BJ (cell line): ENCODE measurements at places on chromosomes 12 and 14.

DNA sequence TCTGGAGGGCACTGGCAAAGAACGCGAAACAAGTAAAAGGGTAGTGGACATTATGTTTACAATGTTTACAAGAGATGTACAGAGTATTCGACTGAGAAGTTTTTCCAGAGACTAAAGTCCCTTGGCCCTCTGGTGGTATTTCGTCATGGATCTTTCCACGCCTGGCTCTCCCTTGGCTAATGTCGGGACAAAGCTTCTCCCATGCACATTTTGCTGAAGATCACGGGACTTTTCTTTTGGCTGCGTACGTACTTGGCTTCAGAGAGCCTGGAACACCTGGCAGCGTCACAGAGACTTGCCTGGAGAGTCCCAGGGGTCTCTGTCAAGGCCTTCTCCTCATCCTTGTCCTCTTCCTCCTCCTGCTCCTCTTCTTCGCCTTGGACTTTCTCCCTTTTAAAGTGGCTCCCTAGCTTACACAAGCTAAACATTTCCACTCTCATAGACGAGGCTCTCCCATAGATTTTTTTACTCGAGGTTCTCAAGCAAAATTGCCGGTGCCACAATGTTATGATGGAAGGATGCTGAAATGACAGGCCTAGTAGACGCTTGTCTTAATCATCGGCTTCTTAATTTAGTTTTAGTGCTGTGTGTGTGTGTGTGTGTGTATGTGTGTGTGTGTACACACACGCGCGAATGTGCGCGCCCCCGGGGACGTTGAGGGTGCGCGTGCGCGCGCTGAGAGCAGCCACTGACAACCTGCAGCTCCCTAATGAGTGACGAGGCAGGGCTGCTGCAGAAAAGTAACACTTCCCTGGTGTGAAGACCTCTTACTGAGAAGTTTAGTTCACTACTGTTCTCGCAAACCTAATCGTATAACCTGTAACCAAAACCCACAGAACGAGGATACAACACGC is 4.9 kb upstream of the FOXG1 start:
- no peak for DNase-seq

DNA sequence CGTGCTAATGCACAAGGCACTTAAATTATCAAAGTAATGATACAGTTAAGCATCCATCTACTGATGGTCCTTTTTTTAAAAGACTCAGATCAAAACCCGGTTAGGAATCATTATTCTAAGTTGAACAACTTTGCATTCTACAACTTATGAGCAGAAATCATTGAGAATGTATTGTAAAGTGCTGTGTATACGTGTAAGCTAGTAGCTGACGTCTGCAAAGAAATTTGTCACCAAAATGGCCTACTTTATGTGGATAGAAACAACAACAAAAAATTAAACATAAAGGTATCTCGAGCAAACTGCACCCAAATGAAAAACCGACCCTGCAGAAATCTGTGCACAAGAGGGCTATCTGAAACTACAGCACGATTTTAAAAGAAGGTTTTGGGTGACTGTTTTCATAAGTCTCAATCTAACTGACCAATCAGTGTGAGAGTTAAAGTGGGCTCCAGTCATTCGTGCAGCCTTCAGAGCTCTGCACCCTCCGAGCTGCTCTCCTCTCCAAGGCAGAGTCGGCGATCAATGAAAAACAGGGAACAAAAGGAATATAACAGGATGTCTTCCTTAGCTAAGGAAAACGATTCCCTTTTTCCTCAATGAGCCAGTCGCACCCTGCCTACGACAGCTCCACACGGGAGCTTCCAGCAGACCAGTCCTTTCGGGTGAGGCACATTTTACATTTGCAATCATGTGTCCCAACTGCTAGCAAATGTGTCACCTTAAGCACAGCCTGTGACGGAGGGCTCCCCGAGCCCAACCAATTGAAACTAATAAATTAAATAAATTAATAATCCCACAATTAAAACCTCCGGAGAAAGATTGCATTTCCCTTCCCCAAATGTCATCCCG is 200.7 kb upstream of the FOXN3 start:
- DNase-seq: no peak

DNA sequence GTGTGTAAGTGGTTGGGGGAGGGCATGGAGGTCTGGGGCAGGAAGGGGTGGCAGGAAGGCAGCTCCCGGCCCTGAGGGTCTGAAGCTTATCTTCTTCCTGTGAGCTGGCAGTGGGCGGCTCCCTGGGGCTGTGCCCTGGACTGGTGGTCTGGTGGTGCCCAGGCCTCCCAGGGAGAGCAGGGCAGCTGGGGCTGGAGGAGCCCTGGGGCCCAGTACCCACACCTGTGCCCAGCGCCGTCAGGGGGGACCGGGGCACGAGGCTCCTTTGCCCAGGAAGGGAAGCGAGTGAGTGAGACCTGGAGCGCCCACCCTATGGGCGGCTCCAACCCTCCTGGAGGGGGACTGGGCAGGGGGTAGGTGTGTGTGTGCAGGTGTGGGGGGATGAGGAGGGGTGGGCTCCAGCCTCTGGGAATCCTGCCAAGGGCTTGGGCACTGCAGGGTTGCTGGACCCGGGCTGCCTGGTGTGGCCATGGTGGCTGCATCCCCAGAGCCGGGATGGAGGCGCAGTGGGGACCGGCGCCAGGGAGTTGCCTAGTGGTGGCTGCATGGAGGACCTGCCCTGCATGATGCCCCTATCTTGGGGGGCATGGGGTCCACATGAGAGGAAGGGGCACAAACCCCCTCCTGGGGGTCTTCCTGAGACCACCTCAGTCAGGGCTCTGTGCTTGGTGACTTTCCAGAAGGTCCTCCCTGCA is 353.6 kb downstream of the TMEM121 start:
- no peak for DNase-seq

GRCh38 chr12:114866331-114866730 is 182.4 kb upstream of the TBX3 start:
- no peak for DNase-seq

DNA sequence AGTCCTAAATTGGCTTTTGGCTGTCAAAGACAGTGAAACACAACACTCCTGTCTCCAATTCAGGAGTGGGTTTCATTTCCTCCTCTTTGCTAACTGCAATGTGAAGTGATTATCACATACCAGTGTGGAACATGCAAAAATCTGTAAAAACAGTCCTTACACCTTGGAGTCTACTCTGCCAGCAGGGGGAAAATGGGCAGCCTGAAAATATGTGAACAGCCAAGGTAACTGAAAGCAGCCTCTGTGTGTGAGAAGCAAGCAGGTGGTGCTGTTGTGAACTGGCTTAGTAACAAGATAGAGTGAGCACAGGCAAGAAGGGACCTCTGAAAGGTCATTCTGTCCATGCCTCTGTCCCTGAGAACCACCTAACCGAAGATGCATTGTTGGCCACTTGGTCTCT is 6.0 kb downstream of the PRMT8 start:
- no peak for DNase-seq

DNA sequence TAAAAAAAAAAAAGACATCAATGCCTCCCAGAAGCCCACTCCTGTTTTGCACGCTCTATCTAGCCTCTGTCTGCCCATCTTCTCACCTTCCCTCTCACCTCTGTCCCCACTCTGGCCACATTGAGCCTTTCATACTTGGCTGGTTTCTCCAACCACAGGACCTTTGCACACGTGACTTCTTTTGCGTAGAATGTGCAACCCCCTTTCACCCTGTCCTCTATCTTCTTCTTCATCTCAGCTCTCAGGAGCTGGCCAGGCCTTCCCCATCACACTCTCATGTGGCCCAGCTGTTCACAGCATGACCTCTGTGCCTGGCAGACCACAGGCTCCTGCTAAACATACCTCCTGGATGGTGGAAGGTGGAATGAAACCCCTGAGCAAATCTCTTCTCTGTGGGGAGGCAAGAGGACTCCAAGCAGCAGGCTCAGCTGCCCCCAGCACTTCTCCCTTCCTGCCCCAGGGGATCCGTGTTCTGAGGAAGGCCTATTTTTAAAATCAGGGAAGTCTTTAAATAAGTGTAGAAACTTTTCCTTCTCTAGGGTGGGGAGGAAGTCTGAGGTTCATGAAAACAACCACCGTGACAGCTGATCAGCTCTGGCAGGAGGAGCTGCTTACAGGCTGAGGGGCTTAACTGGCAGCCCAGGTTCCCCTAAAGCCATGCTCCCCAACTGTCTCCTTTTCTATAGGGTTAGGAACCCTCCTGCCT is 11.6 kb downstream of the HVCN1 start:
- no peak for DNase-seq

GRCh38 chr12:65598688-65599087 is 225.6 kb upstream of the HMGA2 start:
- no peak for DNase-seq

- DNase-seq: peak; percentile 48
Measured at GRCh38 chr12:72295744-72296143, 23.6 kb downstream of the TRHDE start.

DNA sequence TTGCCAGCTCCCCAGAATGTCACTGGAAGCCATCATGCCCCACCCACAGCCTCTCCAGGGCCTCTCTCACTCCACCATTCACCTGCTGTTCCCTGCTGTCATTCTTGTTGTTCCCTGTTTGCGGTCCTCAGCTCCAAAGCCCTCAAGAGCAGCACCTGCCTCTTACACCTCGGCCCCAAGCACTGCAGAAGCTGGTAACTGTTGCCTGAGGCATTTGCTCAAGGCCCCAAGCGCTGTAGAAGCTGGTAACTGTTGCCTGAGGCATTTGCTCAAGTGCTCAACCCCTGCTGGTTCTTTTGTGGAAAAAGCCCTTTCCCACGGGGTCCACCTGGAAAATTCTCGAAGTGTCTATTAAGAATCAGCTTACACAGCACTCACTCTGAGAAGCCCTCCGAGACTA is 78.0 kb downstream of the ARL6IP4 start:
- no peak for DNase-seq

DNA sequence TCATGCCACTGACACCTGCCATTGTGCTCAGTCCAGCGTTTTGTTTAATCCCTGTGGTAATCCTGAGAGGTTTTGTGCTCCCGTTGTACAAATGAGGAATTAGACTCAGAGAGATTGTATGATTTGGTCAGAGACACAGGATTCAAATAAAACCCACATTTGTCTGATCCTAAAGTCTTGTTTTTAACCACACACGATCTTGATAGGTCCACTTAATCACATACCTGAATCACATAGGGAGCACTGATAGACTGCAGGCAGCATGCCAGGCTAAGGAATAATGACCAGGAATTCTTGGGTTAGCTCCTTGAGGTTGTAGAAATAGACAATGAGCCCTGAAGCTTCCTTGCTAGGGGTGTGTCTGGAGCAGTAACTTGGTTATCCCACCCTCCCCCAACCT is 202.6 kb upstream of the RGS6 start:
- no peak for DNase-seq

- no peak for DNase-seq
Measured at GRCh38 chr14:21860172-21860571, 186.6 kb upstream of the OR4E1 start.

DNA sequence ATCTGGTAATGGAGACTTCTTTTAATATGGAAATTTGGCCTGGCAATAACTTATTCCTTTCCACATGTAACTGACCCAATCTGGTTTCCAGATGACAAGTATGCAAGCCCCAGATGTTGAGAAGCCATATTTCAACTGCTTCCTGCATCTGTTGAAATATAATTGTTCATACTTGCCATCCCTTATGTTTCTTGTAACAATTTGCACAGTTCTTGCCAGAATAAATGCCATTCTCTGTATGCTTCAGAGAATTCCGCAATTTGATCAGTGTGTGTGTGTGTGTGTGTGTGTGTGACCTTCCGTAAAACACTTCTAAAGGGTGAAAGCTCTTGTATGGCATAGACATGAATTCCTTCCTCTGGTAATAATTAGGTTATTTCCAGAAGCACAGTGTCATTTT is 1.8 kb upstream of the CLEC2A start:
- DNase-seq: peak; percentile 9

DNA sequence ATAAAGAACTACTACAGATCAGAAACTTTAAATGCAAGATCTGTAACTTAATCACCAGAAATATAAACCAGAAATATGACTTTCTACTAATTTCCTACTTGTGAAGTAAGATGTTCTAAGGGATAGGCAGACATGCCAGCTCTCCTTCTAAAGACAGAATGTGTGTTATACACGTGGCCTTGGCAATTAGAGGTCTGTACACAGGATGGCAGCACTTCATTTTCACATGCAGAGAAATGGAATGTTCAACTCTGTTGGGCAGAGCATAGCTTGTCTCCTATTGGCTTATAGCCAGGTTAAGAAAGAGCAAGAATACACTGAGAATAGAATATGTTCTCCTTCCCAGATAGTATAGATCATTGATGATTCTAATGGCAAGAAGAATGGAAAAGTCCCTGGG is 403.8 kb downstream of the DAD1 start:
- DNase-seq: no peak

- DNase-seq: no peak
Measured at GRCh38 chr12:3920351-3921150, 47.4 kb upstream of the PARP11 start.

GRCh38 chr12:19764408-19764807 is 325.1 kb downstream of the AEBP2 start:
- DNase-seq: no peak

GRCh38 chr12:121975021-121975420 is 46.7 kb upstream of the BCL7A start:
- no peak for DNase-seq

GRCh38 chr14:34502545-34503225 is 36.8 kb downstream of the EAPP start:
- DNase-seq: peak; percentile 12

DNA sequence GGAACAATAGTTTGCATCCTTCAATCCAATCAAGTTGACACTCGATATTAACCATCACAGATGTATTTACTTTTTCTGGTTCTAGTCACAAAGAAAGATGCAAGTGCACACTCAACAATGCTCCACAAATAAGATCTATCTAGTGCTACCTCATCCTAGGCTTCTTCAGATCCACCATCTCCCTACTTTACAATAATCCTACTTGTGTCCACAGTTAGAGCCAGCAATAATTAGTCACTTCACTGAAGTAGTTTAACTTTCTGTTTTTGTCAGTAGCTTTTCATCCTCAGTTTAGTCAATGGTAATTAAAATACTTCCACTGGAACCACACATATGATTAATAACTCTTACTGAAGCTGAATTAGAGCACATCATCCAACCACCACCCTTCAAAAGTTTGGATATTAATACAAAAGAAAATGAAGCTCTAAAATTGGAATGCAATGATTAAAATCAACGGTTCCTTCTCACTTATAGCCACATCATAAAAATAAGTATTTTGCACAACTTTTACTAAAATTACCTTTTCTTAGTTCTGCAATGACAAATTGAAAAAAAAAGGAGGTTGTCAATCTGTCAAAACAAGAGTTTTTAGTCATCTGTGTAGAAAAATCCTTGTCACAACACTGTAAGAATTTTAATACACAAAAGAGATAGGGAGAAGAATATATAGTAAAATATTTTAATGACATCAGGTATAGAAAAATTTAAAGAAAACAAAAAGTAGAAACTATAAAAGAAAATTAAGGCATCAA is 28.2 kb upstream of the SNRPF start:
- DNase-seq: no peak

- no peak for DNase-seq
Measured at GRCh38 chr12:27095346-27095745, 13.0 kb upstream of the C12orf71 start.

DNA sequence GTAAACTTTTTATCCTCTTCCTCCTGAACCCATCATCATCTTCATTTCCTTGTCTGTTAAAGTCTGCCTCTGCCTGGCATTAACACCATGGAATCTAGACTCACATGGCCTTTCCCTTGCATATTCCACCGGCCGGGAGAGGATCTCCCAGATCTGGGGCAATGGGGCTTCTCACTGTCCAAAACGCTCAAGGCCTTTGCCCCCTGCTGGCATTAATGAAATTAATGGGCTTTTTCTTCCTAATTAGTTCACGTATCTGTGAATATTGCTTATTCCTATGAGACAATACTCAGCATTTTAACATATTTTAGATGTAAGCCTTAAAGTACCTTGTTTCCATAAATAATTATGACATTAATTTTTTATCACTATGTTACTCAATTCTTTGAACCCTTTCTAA is 42.9 kb upstream of the CAPRIN2 start:
- no peak for DNase-seq
